Fibroblast of skin of left quadriceps (primary cell): ENCODE measurements at places on chromosomes 16 and 17.
A peak's percentile ranks its signal among the peaks of the same experiment; 100 is the strongest.

- no peak for DNase-seq
These were observed 15.9 kb upstream of the C16orf95 start for GRCh38 chr16:87333101-87333500.

- DNase-seq, result no peak
These were observed 340.3 kb upstream of the CDH5 start for GRCh38 chr16:66026211-66026610.

- DNase-seq, result no peak
These were observed 69.9 kb upstream of the NFAT5 start for GRCh38 chr16:69495821-69496220.

- no peak for DNase-seq
These were observed 24.8 kb downstream of the HS3ST3A1 start for GRCh38 chr17:13576661-13577526.

DNA sequence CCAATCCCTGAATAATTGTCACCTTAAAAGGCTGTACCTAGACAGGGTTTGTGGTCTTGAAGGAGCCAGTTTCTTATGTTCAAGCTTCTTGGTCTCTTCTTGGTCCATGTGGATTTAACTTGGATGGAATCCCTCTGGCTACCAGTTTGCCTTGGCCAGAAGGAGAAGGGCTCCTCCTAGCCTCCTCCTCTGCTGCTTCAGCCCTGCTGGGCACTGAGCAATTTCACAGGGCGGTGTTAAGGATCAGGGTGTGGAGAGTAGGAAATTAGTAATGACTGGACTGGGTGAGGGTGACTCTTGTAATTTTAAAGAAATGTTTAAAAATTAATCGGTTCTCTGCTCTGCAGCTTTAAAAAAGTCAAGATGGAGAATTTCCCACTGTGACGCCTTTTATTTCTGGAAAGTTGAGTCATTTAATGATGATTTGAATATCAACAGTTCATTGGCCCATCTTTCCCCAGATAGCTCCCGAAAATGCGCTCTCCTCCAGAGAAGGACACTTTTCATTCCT lies 96.4 kb downstream of the MSI2 start:
- DNase-seq, result no peak

DNA sequence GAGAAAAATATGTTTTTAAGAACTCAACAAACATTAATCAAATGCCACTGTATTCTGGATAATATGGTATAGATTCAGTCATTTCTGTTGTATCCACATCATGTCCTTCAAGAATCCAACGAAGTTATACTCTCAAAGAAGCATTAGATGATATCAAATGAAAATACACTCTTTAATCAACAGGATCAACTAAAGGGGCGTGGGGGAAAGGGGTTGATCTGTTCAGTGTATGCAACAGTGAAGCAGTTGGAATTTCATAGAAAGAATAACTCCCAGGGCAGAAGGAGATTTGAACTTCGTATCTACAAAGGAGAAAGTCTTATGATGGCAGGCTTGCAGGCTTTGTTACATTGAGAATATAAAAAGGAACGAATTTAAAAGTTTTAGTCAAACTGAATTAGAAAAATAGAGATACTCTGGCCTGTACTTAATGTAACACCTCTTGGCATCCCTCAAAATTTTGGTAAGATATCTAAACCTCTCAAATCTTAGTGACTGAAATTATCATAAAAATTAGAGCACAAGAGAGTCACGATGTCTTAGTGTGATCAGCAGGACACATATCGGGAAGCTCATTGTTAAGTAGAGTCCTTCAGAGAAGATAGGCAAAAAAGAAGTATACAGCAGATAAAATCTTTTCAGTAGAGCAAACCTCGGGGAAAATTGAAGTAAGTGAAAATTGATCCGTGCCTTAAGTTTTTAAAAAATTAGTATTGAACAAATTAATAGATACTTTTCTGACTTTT lies 431.4 kb downstream of the KCNJ18 start:
- no peak for DNase-seq

- DNase-seq, result peak; percentile 44
These were observed 277.5 kb upstream of the MYOCD start for GRCh38 chr17:12388226-12388625.
